NCI-H2029 (cell line): ENCODE measurements at places on chromosomes 12 and 14.

GRCh38 chr12:20440408-20440807 is 72.1 kb downstream of the PDE3A start:
- DNase-seq, result no peak

- no peak for DNase-seq
These were observed 50.0 kb upstream of the EVL start for GRCh38 chr14:100015251-100015655.

- DNase-seq, result no peak
These were observed 22.4 kb downstream of the ENTPD5 start for GRCh38 chr14:73996731-73997107.

GRCh38 chr14:71187633-71188356 is 280.5 kb downstream of the PCNX1 start:
- no peak for DNase-seq

- no peak for DNase-seq
These were observed 101.9 kb downstream of the SETD3 start for GRCh38 chr14:99378782-99379214.

DNA sequence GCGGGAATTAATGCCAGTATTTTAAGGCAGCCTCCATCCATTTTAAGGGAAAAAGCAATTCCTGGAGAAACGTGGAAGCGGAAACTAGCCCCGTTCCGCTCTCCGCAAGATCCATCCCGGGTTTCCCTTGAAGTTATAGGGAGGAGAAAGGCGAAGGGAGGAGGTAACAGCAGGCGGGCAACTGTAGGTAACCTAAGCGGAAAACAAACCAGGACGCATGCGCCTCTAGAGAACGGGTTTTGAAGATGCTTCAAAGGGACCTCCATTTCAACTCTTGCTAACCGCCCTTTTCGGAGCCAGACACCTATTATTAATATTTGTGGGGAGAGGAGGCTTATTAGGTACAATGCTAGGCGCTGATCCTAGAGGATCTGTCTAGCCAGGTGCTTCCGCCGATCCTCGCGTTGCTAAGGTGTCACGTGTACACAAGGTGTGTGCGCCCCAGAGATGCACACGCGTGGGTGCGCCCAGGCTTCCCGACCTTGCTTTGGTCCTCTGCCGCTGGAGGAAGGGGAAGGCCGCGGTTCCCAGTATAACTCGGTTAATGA is 6.2 kb downstream of the TBX5 start:
- no peak for DNase-seq

- DNase-seq, result no peak
These were observed 159.6 kb downstream of the CEP128 start for GRCh38 chr14:80781972-80782367.

DNA sequence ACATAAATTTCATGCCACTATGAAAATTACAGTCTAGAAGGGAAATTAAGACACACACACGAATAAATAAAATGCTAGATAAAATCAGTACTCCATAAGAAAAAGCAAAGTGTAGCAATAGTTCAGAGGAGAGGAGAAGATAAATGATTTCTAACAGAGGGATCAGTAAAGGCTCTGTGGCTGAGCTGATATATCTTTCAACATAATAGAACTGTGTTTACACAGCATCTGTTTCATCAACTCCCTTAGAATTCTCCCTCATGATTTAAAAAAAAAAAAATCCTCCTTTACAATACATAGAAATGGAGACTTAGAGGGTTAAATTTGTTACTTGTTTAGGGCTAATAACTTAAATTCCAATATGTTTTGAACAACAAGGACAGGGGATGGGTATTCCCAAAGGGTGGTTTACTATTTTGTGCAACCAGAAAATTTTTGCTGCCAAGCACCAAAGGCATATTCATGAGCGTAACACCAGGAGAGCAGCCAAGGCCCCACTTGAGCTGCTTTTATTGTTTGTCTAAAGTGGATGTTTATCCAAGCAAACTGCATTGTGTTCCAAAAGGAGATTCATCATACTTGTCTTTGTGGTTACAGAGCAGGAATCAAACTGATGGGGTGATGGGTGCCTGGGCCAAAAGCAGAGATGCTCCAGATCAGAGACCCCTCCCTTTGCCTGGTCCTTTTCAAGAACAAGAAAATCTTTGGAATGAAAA is 162.7 kb downstream of the BMP4 start:
- DNase-seq, result peak; percentile 98

GRCh38 chr12:113462117-113462774 is 9.4 kb downstream of the LHX5 start:
- DNase-seq, result peak; percentile 68

- no peak for DNase-seq
These were observed 15.5 kb upstream of the TMEM233 start for GRCh38 chr12:119578112-119578511.

DNA sequence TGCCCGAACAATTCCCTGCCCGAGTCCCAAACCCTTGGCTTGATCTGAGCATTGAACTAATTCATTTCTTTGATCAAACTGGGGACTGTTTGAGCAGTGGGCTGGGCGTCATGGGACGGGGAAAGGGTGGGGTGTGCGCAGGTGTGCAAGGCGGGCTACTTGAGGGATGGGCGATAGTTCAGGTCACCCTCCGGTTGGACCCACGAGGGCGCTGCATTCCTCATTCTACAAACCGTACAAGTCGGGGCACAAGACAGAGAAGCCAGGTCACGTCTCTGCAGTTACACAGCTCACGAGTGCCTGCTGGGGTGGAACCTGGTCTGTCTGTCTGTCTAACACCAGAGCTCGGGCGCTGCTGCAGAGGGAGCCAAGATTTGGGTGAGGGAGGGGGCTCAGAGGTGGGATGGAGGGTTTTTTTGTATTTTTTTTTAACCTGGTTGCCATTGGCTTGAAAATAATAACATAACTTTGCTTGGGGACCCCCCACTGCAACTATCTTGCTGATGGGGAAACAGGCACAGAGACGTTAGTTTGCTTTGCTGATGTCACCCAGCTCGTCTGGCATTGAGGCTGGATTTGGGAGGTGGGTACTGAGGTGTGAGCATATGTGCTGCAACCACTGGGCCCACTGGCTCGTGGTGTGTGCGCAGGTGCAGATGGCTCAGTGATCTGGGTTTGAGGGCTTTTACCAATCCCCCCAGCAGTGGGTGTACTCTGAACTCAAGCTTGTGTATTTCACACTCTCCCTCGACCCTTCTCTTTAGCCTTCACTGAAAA is 7.6 kb upstream of the RTL1 start:
- no peak for DNase-seq

GRCh38 chr14:77189479-77189878 is 7.9 kb downstream of the TMEM63C start:
- DNase-seq, result no peak

DNA sequence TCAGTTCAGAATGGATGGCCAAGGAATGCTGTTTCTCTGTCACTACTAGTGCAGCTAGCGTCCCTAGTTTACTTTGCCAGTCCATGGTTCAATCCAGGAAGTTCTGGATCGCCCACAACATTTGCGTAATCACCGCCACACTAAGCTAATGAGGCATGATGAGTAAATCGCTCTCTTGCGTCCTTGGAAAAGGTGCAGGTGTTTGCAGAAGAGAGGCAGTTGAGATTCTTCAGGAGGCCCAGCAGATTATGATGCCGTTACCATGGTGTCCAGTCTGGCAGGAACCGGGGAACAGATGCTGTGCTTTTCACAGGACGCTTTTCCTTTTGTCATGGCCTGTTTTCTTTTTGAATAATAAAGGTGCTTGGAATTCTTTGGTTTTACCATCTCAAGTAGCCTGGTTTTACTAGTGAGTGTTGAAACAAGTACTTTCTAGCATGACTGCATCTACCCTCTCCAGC is 9.0 kb downstream of the TPH2 start:
- peak; percentile 98 for DNase-seq

DNA sequence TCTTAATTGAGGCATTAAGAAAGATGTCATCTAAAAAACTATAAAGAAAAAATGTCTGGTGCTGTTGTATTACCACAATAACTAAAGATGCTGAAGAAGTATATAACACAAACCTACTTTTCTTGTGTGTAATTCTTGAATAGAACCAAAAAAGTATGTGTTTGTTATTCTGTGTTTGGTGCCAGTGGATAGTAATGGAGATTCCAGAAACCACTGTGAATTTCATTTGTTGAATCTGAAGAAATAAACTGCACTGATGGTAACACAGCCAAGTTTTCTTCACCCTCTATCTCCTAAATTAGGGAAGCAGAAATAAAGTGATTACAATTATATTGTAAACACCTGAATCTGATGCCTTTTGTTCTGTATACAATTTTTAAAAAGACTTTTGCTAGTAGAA is 13.1 kb upstream of the KERA start:
- DNase-seq, result no peak

GRCh38 chr12:29159661-29160060 is 10.6 kb downstream of the FAR2 start:
- DNase-seq, result no peak

DNA sequence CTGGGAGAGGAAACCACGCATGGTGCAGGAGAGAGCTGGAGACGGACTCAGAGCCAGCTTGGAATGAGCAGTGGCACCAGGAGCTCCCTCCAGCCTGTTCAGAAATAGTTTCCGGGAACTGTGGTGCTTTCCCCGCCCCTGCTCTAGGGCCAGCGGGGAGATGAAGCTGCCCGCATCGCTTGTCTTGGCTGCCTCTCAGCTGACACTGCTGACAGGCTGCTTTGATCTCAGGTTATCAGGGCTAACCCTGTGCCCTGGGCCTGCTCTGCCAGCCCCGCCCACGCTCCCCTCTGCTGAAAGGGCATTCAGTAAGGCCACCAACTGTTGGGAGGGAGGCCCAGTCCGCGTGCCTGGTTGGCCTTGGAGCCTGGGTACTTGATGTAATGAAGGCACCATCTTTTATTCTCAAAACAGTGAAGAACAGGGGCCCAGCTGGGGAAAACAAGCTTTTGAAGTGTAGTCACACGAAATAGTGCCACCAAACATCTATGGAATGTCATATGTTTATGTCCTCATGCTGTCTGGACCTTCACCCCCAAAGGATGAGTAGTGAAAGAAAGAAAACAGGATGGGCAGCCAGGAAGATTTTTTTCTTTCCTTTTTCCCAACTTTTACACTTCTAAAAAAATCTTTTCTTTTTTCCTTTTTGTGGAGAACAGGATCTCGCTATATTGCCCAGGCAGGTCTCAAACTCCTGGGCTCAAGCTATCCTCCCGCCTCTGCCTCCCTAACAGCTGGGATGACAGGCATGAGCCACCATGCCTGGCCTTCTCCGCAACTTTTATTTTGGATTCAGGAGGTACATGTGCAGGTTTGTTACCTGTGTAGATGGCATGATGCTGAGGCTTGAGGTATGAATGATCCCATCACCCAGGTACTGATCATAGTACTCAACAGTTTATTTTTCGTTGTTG is 115.9 kb upstream of the TBX3 start:
- DNase-seq, result no peak

- DNase-seq, result peak; percentile 69
These were observed 62.3 kb upstream of the EGLN3 start for GRCh38 chr14:34012978-34013720.

GRCh38 chr14:73723797-73724661 is 9.8 kb upstream of the PNMA1 start:
- DNase-seq, result no peak

DNA sequence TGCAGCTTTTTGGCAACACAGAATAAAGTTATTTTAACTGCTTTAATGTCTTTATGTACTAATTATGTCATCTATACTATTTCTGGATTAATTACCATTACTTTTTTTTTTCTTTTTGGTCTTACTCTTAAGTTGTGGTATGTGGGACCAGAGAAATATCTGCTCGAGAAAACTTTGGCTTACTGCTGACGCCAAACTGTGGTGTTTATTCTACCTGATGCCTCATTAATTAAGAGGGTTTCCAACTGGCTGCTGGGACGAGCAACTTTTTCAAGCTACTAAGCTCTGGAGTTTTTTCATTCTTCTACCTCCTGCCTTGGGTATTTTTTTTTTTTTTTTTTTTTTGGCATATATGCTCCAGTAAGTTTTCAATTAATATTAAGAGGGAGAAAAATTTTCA is 1257.5 kb downstream of the FSCB start:
- DNase-seq, result no peak

GRCh38 chr12:52295663-52296062 is 4.3 kb upstream of the KRT81 start:
- DNase-seq, result no peak

DNA sequence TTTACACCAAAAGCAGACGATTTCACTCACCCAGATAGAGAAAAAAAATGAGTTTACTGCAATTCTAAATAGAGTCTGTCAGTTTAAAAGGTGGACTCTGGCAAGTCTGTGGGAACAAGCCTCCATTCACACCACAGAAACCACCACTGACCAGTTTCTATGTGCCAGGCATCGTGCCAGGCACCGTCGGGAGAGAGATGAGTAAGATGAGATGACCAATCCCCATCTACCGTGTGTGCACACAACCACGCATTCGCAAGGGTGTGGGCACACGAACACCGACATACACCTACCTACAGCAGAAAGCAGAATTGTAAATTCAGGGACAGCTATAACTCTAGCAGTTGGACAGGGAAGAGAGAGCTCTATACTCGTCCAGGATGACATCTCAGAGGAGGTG is 58.3 kb downstream of the PRIMA1 start:
- peak; percentile 15 for DNase-seq
